ENCODE measurements at places on chromosomes 2 and 18. TPM values are rescaled to one million over a fixed set of nuclear protein-coding genes. Genes with fewer than 3 reads are reported as not detected.

The VAMP5 gene
- total RNA-seq = 197 TPM

DNA sequence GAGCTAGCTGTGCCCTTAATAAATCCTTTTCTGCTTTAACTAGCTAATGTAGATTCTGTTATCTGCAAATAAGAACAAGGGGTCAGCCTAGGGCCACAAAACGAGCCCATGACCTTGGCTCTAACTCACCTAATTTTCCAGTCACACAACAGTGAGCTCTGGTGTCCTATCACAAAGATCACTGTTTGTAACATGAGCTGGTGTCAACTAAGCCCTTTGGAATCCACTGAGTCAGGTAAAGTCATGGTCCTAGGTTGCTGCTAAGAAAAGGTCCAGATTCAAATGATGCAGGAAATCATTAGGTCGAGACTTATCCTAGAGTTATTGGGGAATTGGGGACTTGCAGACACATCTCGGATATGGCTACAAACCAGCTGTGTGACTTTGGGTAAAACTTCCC, 49.9 kb downstream of the ST8SIA5 start:
- H3K27me3 ChIP-seq = no peaks in the 10 kb centered on the region
- H3K27ac ChIP-seq = no peak overlapping the region
- no peak overlapping the region for H3K4me3 ChIP-seq
- DNase-seq = no peak

The GLS gene
- total RNA-seq = 202 TPM

The TLX2 gene
- total RNA-seq = not detected

DNA sequence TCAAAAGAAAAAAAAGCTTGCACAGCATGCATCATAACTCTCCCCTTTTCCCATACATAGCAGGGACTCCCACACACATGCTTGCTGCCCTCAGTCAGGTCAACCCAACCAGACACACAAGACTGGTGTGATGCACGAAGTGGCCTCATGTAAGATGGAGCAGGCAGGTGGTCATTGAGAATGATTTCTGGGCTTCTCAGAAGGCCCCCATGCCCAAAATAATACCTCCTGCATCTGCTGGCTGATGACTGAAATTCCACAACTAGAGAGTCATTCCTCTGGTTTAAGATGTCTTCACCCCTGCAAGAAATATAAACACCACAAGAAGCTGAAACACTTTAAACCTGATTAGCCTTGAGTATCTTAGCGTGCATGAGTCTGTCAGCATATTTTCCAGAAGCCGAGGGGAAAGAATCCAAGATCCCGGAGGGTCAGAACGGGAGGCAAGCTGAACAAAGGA, 131.1 kb downstream of the AFF3 start:
- peaks cover 8% of the 10 kb centered on the region for H3K4me1 ChIP-seq
- H3K27ac ChIP-seq = peak overlapping the region; percentile 38
- H3K36me3 ChIP-seq = no peaks in the 10 kb centered on the region
- H3K27me3 ChIP-seq = no peaks in the 10 kb centered on the region
- no peak overlapping the region for H3K4me3 ChIP-seq

Data from uterus (tissue), 4 donors.